ENCODE measurements at places on chromosomes 12 and 14.

DNA sequence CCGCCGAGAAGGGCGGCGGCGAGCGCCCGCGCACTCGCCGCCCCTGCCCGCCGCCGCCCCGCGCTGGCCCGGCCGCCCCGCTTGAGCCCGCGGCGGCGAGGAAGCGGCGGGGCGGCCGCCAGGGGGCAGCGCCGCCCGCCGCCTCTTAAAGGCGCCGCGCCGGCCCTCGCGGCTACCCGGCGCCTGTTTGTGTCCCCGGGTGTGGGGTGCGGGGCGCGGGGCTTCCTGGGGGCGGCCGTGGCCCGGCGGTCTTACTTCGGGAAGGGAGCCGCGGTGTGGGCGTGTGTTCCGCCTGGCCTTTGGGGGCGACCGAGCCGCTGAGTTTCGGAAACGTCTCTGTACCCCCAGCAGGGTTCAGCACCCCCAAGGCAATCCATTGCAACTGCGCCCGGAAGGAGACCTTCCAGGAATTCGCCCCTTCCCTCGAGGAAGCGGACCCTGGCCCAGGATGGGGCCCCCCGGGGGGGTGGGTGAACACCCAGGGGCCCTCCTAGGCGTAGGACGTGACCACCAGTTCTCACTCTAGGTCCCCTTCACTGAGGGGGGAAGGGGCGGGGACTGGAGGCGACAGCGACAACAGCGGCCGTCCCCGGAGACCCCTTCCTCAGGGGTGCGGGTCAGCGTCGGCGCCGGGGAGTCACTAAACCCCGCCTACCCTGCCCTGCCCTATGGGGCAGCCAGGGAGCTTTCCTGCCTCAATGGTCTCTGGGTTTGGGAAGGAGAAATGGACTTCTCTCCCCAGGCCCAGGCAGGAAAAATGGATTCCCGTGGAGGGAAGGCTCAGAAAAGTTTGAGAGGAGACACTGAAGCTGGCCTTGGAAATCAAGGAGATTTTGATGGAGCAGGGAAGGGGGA is at the start of gene ITPK1:
Gene ITPK1, minus strand, starts transcription at position 105 of the 855 bp plus-strand sequence. CDS start 762 bp downstream, outside the sequence.
- peak; percentile 85 for DNase-seq

- no peak for DNase-seq
Measured at GRCh38 chr12:52517005-52517835, 3.0 kb downstream of the KRT5 start.

DNA sequence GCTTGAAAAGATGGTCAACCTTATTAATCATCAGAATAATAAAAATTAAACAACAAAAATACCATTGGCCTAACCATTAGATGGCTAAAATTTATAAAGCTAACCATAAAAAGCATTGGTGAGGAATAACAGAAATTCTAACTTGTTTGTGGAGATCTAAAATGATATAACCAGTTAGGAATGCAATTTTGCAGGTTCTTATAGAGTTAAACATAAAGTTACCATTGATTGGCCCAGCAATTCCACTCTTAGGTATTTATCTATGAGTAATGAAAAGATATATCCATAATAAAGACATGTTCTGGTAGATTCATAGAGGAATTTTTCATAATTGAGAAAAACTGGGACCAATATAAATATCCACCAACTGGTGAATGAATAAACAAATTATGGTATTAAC is 1098.6 kb downstream of the FSCB start:
- DNase-seq: no peak

DNA sequence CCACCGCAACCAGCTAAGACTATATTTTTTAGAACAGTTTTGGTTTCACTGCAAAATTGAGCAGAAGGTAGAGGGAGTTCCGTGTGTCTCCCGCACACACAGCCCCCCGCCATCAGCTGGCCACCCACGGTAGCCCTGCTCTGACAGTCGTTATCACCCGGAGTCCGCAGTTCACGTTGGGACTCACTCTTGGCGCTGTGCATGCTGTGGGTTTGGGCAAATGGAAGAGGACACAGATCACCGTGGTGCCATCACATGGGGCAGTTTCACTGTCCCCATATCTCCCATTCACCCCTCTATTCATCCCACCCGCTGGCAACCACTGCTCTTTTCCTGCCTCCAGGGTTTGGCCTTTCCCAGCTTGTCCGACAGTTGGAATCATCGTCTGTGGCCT is 31.8 kb upstream of the ULK1 start:
- no peak for DNase-seq

GRCh38 chr14:36967892-36968555 is 204.4 kb downstream of the SLC25A21 start:
- DNase-seq: no peak

- DNase-seq: no peak
Measured at GRCh38 chr12:13230500-13230899, 34.0 kb downstream of the EMP1 start.

DNA sequence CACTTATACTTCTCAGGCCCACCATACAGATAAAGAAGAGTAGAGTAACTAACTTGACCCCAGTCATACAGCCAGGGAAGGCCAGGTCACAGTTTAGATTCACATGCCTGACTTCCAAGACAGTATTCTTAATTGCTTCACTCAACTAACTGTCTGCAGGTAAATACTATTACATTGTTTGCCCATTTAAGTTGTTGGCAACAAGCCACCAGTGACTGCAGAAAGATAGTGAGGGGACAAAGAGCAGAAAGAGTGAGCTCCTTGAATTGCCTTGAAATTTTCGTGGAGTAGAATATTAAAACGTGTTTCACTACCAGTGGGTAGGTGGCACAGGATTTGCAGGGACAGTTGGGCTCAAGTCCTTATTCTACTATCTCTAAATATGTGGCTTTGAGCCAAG is 146.3 kb upstream of the RMST start:
- DNase-seq: no peak

DNA sequence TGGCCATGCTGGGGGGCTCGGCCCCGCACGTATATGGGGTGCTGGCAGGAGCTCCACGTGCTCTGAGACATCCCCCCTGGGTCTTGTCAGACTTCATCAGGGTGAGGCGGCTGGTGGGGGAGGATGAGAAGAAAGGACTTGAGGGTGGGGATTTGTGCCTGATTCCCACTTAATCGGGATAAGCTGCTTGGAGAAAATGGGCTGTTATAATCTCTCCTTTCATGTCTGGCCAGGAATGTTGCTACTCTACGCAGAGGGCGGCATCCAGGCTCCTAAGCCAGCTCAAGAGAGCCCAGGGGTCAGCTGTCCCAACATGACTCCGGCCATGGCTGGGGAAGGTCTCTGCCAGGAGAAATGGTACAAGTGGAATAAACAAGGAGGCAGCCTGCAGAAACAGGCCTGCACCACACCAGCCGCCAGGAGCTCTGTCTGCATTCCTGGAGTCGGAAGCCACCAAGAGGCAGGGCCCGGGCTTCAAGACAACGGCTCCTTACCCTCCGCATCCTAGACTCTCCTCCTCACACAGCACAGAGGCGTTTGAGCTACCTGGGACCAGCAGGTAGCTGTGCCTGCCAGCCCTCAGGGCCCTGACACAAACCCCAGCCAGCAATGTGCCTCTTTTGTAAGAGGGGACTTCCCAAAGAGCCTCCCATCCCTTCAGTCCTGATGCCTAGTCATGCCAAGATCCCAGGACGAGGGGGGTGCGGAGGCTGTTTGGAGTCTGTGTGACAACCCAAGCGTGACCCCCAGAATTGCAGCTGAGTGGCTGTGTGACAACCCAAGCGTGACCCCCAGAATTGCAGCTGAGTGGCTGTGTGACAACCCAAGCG is 195.8 kb upstream of the DIO3 start:
- no peak for DNase-seq

DNA sequence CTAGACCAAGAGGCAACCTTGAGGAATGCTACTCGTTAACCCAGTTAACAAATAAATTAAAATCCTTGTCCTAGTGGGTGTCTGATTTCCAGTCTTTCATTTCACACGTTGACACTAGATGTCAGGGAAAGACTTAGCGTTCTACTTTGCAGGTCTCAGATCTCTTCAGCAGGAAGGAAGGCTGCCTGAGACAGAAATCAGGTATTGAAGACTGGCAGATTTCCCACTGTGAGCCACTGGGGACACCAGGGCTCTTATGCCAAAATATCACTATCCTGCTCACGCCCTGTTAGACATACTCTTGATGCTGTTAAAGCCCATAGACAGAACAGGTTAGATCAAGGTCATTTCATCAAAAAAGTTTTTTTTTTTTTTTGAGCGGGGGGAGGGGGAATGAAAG is 33.0 kb downstream of the EMP1 start:
- DNase-seq: no peak

- DNase-seq: no peak
Measured at GRCh38 chr12:106039242-106039641, 99.5 kb downstream of the NUAK1 start.

DNA sequence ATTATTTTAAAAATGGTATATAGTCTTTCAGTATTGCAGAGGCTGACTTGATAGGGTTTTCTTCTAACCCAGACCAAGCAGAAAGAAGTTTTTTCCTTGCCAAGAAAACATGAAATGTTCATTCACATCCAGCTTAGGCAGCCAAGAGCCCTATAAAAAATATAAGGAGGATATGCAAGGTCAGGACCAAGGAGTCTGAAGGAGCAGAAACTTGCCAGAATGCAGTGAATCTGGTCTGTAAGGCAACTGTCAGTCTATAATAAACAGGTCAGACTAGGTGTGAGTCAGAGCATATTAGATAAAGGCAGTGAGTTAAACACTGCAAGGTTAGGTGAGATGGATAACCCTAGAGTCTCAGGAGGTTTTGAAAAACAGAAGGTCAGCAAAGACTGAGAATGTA is 645.5 kb downstream of the C12orf50 start:
- DNase-seq: no peak

GRCh38 chr12:104588047-104588920 is 131.5 kb downstream of the CHST11 start:
- no peak for DNase-seq

- no peak for DNase-seq
Measured at GRCh38 chr12:50182461-50182860, 15.3 kb upstream of the CERS5 start.

GRCh38 chr12:58988643-58989344 is 68.5 kb upstream of the LRIG3 start:
- no peak for DNase-seq

Measured in pancreas (tissue), 10 donors.